ENCODE measurements at places on chromosomes 7 and 10.

- no peak for DNase-seq
Measured at GRCh38 chr10:33674986-33675599, 340.6 kb upstream of the NRP1 start.

DNA sequence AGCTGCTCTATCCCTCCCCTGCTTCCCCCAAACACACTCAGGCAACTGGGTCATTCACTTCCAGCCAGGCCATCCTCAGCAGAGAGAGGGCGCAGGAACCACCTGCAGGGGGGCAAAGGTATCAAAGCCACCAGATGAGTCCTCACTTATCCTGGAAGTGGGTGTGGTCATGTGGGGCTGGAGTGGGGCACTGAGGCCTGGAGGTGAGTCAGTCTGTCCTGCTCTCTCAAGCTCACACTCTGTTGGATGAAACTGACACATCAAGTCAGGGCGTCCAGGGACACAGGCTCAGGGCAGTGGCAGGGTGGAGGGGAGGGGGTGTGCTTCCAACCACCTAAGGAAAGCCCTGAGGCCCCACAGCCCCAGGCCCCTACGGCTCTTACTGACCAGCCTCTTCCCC, 8.0 kb upstream of the ELFN1 start:
- DNase-seq, result no peak

DNA sequence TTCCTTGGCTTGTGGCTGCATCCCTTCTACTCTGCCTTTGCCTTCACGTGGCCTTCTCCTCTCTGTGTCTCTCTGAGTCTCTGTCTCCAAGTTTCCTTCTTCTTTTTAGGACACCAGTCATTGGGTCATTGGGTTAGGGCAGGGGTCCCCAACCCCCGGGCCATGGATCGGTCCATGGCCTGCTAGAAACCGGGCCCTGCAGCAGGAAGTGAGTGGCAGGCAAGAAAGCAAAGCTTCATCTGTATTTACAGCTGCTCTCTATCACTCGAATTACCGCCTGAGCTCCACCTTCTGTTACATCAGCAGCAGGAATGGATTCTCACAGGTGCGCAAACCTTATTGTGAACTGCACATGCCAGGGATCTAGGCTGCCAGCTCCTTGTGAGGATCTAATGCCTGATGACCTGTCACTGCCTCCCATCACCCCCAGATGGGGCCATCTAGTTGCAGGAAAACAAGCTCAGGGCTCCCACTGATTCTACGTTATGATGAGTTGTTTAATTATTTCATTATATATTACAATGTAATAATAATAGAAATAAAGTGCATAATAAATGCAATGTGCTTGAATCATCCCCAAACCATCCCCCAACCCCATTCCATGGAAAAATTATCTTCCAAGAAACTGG, 47.9 kb upstream of the DOCK1 start:
- no peak for DNase-seq

DNA sequence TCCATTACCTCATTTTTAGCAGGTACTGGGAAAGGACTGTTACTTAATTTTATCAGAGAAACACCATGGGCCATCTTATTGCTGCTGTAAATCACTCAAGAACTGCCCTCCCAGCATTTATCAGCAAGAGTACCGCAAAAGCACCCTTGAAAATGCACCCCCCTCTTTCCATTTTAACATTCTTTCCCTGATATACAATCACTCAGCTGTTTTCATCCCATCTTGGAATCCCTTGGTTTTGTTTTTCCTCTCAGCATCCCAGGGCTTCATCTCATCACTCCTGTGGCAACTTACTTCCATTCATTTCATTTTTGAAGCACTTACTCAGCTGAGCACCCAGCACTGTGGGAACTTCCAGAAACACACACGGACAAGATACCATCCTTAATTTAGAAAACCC, 36.5 kb downstream of the RAPGEF5 start:
- no peak for DNase-seq

GRCh38 chr7:131562941-131563340, 6.5 kb upstream of the PODXL start:
- DNase-seq, result no peak

DNA sequence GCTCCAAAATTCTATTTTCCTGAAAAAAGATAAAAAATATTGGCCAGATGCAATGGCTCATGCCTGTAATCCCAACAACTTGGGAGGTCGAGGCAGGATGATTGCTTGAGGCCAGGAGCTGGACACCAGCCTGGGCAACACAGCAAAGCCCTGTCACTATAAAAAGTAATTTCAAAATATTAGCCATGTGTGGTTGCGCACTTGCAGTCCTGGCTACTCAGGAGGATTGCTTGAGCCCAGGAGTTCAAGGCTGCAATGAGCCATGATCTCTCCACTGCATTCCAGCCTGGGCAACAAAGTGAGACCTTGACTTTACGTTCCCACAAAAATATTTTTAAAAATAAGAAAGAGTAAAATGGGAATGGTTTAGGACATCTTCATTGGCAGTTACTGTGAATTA, 104.1 kb upstream of the AFAP1L2 start:
- DNase-seq, result no peak

GRCh38 chr7:100017300-100017699, 1.9 kb downstream of the ZKSCAN1 start:
- no peak for DNase-seq

GRCh38 chr10:110498087-110498981, 627 bp downstream of the DUSP5 start:
- DNase-seq, result peak; percentile 58

- no peak for DNase-seq
Measured at GRCh38 chr10:16776896-16777295, 40.3 kb downstream of the RSU1 start.

GRCh38 chr10:122163174-122164022, 107.7 kb upstream of the BTBD16 start:
- DNase-seq, result peak; percentile 81

- peak; percentile 55 for DNase-seq
Measured at GRCh38 chr7:132075515-132075914, 500.8 kb downstream of the PLXNA4 start.

GRCh38 chr10:131848741-131849590, 51.8 kb upstream of the PPP2R2D start:
- DNase-seq, result no peak

DNA sequence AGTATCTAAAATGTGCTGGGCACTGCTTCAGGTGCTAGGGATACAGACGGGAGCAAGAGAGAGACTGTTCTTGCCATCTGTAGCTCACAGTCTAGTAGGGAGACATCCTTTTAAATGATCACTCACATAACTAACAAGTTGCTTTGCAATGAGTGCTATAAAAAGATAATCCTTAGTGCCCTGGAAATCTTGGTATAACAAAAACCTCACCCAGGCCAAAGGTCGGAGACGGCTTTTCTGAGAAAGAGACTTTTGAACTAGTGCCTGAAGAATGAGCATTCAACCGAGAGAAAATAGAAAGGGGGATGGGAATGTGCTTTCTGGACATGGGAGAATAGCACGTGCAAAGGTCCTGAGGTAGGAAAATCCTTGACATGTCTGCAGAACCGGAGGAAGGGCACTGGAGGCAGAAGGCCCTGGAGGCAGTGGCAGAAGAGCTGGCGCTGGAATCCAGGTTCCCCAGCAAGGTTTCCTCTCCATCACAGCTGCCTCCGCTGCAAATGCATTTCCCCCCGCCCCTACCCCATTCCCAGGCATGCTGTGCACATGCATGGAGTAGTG, 89.4 kb downstream of the COL13A1 start:
- DNase-seq, result no peak

- DNase-seq, result no peak
Measured at GRCh38 chr10:43162604-43163003, 24.4 kb downstream of the CSGALNACT2 start.

GRCh38 chr7:25359471-25360059, 131.3 kb upstream of the NPVF start:
- DNase-seq, result no peak

DNA sequence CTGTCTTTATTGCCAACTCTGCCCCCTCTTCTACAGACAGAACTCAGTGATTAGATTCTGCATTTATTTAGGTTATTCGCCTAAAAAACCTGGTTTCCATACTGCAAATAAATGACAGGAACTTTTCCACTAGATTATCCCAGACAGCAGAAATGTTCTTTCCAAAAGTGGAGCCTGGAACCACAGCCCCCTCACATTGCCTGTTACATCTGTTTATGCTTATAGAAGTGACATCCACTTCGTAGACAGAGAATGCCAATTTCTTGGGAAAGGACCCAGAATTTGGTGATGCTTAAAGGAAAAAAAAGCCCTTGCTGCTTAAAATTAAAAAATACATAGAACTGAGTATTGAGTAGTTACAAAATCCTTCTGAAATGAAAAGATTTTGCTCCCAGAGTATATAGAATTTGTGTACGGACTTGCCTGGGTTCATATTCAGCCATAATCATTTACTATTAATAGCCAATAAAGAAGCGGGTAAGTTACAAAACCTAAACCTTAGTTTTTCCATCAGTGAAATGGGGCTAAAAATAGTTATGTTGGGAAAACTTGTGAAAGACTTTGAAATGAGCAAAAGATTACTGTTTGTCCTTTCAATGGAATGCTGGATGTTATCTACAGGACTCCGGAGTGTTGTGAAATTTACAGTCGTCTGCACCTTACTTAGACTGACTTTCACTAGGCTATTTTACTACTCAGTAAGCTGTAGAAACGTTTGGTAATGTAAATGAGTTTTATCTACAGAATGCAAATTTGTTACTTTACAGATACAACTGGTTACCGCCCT, 1.1 kb upstream of the PPP1R9A start:
- no peak for DNase-seq

DNA sequence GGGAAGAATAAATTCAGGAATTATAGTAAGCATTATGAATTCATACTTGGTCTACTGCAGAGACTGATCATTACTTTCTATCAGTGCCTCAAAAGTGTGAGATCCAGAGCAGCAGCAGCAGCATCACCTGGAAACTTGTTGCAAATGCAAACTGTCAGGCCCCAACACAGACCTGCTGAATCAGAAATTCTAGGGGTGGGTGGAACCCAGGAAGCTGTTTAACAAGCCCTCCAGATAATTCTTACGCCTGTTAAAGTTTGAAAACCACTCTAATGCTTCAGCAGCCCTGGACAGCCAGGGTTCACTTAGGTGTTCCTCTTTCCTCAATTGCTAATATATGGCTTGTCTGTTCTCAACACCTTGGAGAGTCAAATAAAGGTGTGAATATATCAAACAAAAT, 19.5 kb downstream of the CACUL1 start:
- DNase-seq, result no peak

GRCh38 chr10:114384181-114384580, 20.1 kb downstream of the AFAP1L2 start:
- DNase-seq, result no peak

DNA sequence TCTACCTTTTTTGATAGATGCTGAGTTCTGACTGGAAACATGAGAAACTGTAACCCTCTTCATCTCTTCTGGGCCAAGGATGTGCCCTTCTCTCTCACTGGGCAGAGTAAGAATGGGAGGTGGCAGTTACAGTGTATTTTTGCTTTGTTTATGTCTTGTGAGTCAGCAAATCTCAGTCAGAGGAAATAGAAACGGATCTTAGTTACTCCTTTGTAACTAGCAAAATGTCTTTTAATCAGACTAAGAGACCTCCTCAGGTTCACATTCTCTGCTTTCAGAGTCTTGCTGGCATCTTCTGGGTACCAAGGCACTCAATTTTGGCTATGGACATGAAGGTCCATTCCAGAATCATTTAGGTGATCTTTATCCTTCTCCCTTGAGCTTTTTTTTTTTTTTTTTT, 70.9 kb downstream of the HHEX start:
- no peak for DNase-seq

- no peak for DNase-seq
Measured at GRCh38 chr7:81908220-81908619, 138.4 kb upstream of the HGF start.

DNA sequence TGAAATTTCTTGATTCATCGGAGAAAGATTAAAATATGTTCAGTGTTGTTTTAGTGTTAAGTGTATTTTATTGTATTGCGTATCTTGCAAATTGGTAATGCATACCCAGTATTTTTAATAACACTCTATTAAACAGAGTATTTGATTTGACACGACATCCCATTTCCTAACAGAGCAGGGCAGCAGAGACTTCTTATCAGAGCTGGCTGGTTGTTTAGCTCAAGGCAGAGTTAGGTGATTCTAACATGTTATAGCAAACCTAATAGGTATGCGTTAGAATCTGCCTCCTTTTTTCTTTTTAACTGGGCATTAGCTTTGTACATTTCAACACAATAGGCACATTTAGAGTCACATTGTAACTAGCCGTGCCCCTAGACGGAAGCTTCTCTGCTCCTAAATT, 57.1 kb upstream of the CELF2 start:
- no peak for DNase-seq

DNA sequence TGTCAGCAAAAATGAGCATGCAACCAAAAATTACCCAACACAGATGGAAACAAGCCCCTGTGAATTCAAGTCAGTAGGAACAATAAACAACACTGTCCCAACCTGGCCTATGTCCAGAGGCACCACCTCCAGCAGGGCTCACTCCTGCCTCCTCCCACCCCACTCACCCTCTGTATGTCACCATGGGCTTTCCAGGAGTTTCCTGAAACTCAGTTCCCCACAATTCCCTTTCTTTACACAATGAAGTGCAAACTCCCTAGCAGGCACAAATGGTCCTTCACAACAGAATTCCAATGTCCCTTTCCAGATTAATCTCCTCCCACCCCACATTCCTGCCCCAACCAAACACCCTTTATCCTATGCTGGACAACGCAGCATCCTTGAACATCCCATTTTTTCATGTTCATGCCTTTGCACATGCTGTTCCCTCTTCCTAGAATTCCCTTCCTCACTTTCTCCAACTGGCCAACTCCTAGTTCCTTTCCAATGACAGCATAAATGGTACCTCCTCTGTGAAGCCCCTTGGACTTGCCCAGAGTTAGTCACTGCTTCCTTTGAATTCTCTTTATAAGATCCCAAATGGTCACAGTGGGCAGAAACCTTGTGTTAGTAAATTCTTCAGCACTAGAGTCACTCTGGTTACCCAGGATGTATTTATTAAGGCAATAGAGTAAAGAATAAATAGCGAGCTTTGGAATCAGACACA, 157.5 kb downstream of the SLIT1 start:
- DNase-seq, result no peak

- peak; percentile 41 for DNase-seq
Measured at GRCh38 chr10:69861251-69862240, 59.8 kb downstream of the COL13A1 start.

DNA sequence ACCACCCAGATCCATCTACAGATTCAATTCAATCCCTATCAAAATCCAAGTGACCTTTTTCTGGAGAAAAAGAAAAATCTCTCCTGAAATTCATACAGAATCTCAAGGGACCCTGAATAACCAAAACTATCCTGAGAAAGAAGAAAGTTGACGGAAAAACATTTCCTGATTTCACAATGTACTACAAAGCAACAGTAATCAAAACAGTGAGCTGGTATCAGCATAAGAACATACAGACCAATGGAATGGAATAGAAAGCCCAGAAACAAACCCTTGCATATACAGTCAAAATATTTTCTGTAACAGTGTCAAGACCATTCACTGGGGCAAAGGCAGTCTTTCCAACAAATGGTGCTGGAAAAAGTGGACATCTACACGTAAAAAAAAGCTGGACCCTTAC, 89.9 kb downstream of the JMJD1C start:
- no peak for DNase-seq

GRCh38 chr10:21334891-21335696, 190.4 kb downstream of the SKIDA1 start:
- DNase-seq, result no peak
